Stimulated activated CD8-positive, alpha-beta memory T cell treated with anti-CD3 and anti-CD28 coated beads, Interleukin-4, amount 100 ng/mL, for 1 hour (primary cell): ENCODE measurements at places on chromosomes 12 and 14.

DNA sequence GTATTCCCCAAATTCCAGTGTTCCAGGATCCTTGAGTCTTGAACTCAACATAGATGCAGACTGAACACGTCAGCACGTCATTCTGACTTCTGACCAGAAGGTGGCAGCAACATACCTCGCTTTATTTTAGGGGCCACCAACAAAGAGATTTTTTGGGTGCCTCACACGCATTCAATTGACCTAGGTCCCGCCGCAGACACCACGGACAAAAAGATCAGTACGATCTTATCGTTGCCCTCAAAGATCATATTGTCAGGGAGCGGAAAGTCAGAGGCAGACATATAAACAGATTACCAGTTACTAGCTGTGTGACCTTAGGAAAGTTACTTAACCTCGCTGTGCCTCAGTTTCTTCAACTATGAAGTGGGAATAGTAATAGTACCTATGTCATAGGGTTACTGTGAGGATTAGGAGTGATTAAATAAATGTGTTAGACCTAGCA, 6.5 kb upstream of the PRPH start:
- peak; percentile 39 for DNase-seq

- DNase-seq = no peak
Measured at GRCh38 chr14:60878121-60878520, 102.8 kb downstream of the TRMT5 start.

- DNase-seq = no peak
Measured at GRCh38 chr14:68741839-68742470, 50.9 kb downstream of the ZFP36L1 start.

DNA sequence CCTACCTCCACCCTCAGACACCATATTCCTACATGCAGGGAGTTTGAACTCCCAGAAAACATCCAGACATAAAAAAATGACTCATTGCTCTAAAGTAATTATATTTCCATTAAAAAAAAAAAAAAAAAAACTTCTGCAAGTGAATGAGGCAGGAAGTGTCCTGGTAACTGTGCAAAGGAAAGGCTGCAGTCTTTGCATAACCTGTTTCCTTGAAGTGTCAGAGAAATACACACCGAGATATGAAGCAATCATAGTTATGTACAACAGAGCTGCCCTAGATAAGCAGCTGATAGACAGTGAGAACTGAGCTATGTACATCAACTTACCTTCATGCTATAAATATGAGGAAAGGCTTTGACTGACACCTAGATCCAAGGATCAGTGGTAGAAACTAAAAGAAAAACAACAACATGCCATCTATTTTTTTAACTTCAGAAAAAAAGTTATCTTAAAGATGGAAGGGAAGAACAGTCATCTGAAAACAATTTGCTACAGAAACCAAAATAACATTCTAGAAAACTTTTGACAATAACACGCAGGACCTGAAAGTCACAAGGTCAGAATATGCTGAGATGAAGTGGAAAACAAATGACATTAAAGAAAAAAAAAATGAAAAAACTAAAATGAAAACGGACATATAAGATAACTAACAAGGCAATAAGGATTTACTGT, 263.2 kb downstream of the SEC23A start:
- DNase-seq = no peak
